MG63 (cell line): ENCODE measurements at places on chromosomes 1 and 21.

DNA sequence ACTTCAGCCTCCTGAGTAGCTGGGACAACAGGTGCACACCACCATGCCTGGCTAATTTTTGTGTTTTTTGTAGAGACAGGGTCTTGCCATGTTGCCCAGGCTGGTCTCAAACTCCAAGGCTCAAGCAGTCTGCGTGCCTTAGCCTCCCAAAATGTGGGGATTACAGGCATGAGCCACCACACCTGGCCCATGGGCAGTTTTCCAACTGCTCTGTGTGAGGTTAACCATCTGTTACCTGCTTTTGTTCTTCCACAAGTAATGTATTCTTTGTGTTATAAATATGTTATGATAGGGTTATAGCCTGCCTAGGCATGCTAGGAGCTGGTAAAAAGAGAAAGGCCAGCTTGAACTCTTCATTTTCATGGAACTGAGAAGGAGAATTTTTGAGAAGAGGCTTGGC lies 30.7 kb downstream of the TUFT1 start:
- no peak for DNase-seq

DNA sequence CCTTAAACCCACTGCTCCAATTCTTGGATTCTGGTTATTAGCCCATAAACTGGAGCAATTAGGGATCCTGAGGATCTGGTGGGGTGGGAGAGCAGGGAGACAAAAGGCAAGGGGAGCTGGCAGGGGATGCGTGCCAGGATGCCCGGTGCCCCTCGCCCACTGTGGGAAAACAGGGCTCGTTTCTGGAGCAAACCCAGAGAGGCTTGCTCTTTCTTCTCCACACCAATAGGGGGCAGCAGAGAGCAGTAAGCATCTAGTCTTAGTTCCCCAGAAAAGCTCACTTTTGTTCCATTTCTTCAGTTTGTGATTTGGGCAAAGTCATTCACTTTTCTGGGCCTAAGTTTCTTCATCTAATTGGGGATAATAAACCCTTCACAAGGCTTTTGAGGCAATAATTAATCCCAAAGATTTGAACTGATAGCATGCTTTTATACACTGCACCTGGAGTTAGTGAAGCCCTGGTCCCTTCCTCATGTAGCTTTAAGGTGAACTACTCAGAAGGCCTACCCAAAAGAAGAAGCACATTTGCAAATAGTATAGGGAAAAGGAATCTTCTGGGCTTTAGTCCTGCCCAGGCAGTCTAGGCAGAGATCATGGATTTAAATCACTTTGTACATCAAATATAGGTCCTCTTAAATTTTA lies 160.6 kb upstream of the USP24 start:
- DNase-seq: peak; percentile 23

GRCh38 chr1:37726751-37727585 lies 34.7 kb downstream of the CDCA8 start:
- DNase-seq: no peak

DNA sequence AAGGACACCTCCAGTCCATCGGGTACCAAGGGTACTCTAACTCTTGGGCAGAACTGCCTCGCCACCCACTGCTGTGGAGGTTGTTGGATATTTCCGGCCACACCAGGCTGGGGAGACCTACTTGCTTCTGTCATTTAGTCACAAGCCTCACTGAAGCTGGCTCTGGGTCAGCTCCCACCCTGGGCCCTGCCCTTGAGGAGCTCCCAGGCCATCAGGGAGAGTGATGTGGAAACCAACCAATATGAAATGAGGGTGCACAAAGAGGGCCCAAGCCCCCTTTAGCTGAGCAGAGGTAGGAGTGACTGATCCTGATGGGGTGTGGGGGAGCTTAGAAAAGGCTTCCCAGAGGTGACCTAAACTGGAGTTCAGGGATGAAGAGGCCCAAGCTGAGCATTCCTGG lies 19.6 kb downstream of the PARS2 start:
- DNase-seq: no peak

DNA sequence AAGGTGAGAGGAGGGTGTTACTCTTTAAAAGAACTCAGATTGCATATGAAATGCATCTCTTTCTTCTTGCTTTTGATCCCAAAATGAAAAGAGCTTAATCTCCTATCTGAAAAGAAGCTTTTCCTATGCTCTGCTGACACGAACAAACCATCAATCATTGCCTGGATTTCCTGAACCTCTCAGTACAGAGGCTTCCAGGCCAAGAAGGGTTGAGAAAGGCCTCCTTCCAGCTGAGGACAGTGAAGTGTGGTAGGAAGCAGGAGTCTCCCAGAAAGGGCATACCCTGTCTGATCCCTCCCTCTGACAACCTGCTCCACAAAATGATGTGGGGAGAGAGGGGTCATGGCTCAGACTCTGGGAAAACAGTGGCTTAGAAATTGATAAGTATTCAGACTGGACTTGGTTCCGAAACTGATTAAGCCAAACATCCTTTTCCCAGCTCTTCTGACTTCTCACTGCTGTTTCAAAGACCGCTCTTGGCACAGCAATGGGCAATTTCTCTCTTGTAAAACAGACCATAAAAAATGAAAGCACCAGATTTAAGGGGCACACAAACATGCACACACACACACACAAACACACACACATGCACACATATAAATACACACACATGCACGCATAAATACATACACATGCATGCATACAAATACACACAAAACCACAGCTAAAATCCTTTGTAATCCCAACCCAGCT lies 310.3 kb downstream of the SIPA1L2 start:
- no peak for DNase-seq

DNA sequence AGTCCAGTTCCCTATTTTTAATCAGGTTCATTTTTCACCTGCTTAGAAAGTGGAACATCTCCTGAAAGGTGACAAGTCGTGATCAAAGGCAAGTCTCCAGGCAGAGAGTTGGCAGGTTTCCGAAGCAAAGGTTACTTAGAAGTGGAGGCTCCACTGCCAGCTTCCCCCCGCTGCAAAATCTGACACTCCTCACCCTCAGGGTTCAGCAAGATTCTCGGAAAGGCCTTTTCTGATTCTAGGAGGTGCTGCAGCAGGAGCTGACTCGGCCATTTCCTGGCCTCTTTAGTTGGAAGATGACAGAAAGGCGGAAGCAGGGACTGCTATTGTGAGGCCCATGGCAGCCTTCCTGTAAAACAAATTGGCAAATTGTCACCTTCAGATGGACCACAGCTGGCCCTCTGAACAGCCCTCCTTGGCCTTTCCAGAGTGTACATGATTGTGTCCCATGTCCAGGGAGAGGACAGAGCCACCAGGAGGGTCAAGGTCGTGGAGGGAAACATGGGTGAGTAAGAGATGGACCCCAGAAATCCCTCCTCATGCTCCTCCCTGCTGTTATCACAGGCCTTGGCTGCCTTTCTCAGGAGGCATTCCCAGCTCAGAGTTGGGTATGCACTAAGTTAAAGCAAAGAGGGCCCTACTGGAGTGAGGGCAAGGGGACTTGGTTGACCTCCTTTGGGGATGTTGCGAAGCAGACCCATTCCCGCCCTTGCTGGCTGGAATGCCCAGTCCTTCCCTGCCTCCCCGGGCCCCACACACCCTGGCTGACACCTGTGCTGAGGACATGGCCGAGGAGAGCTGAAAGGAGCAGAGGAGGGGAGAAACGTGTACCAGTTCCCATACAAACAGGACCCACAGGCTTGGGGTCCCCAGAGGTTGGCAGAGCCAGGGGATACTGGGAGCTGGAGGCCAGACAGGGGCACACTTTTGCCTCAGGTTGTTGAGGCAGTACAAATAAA lies 115.5 kb upstream of the IRF2BP2 start:
- no peak for DNase-seq

DNA sequence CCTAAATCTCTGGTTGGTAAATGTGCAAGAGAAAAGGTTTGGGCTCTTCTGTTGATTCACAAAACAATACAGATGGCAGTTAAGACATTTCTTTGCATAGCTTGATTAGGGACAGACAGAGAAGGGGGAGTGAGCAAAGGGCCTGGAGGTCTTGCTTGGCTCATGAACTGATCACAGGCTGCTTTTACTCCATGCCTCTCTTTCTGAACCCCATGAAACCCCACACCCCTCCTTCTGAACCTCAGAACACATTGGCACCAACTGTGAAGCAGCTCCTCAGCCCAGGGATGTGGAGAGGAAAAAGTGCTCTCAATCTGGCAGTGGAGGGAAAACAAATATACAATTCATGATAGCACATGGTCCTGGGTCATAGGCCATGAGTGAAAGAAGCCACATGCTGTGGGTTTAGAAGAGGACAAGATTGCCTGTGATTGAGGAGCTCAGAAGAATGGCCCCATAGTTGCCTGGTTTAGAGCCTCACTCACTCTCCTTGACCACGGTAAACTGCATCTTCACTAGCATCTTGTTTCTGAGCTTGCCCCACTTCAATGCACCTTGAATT lies 111.6 kb upstream of the GADD45A start:
- DNase-seq: no peak

DNA sequence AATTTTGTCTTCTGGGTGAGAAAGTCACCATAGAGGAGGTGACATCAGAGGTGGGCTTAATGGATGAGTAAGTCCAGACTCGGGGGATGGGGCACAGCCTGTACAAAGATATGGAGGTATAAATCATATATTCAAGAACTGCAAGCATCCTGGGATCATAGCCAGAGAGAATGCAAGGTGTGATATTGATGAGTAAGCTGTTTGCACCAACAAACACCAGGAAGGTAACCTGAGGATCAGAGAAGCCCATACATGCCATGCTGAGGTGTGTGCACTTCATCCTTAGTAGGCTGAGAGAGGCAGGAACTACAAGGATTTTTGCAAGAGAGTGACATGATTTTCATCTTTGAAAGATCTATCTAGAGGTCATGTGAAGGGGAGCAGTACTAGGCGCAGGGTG lies 306.4 kb downstream of the HHAT start:
- DNase-seq: no peak

- DNase-seq: no peak
Observed at GRCh38 chr1:175147569-175147968, 45.0 kb downstream of the KIAA0040 start.

DNA sequence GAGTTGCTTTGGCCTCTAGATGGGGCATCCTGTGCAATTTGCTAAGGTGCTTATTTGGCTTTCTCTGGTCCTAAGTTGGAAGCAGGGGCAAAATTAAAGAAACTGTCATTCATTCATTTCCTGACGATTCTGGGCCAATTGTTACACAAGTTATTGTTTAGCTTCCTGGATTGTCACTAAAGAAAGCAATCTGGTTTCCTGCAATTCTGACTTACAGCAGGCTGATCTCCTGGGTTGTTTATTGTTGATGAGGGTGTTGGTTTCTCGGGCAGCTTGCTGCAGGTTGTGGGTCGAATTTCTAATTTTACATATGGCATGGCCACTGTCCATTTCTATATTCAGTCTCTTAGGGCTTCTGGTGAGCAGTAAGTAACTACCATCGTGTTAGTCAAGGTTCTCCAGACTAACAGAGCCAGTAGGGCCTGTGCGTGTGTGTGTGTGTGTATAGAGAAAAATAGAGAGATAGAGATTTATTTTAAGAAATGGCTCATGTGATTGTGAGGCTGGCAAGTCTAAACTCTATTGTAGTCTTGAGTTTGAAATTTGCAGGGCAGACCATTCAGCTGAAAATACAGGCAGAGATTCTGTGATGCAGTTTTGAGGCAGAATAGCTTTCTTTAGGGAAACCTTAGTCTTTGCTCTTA lies 30.4 kb downstream of the CTH start:
- DNase-seq: no peak

DNA sequence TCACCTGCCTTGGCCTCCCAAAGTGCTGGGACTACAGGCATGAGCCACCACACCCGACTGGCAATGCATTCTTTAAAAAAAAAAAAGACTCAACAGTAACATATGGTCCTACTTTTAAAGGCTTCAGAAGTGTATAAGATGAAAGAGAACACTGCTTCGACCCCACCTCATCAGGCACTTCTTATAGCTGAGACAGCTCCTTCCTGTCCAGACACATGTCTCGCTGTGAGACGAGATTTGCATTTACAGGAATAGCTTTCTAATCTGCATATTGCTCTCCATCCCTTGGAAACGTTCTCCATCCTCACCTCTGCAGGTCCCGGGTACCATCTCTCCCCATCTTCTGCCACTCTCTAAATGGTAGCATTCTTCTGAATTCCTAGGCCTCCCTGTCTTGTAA lies 6.7 kb downstream of the AZIN2 start:
- DNase-seq: no peak

DNA sequence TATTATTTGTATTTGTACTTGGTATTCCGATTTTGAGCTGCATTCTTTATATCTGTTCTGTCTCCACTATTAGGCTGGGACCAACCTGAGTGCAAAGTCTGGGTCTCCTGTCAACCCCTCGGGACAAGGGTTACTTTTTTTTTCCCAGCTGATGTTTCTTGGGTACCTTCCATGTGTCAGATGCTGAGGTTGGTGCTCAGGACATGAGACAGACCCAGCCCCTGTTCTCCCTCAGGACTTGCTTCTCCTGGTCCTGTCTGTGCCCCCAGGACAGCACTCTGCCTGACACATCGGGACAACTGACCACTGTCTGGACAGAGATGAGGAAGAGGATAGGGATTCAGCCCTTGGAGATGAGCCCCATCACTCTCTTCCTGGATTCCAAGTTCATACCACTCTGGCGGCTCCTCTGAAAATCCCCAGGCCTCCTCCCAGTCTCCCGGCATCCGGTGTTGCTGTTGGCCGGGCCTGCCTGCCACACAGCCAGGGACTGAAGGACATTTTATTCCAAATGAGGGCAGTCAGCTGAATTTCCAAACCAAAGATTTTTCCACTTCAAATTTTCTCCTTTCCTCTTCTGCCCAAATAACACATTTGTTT lies 55.6 kb upstream of the FMOD start:
- DNase-seq: peak; percentile 52

DNA sequence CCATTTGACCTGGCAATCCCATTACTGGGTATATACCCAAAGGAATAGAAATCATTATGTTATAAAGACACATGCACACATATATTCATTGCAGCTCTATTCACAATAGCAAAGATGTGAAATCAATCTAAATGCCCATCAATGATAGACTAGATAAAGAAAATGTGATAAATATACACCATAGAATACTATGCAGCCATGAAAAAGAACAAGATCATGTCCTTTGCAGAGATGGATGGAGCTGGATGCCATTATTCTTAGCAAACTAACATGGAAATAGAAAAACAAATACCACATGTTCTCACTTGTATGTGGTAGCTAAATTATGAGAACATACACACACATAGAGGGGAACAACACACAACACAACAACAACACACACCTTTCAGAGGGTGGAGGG lies 248.5 kb downstream of the PCP4 start:
- no peak for DNase-seq

GRCh38 chr1:232704694-232705680 lies 75.1 kb upstream of the SIPA1L2 start:
- DNase-seq: peak; percentile 69

- no peak for DNase-seq
Observed at GRCh38 chr21:29578306-29578705, 279.6 kb downstream of the BACH1 start.

GRCh38 chr1:92901699-92902405 lies 59.4 kb downstream of the DIPK1A start:
- no peak for DNase-seq

GRCh38 chr1:64727861-64728260 lies 17.0 kb upstream of the RAVER2 start:
- no peak for DNase-seq

DNA sequence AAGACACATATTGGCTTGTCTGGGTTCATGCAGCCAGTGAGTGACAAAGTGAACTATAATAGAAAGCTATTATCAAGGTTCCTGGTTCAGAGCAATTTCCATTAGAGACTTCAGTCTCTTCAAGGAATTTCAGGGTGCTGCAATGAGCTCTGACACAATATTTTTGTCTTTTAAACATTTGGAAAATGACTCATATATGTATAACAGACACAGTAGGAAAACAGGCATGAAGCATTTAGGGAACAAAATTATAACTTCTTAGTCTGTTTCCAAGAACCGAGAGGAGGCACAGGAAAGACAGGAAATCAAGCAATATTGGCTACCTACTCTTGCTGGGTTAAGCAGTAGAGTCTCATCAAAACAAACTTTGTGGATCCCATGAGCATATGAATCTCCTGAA lies 170.4 kb downstream of the PTPRC start:
- DNase-seq: no peak
